ENCODE measurements at places on chromosomes 7 and 10.

- DNase-seq: no peak
Observed at GRCh38 chr10:131983780-131984179, 2.1 kb upstream of the BNIP3 start.

GRCh38 chr7:7554649-7555575 is 11.8 kb upstream of the MIOS start:
- DNase-seq: no peak

GRCh38 chr7:71457846-71458590 is 326.1 kb downstream of the GALNT17 start:
- DNase-seq: no peak

GRCh38 chr7:158988302-158988862 is 132.0 kb downstream of the DYNC2I1 start:
- DNase-seq: no peak

- DNase-seq: no peak
Observed at GRCh38 chr7:151732292-151732691, 144.6 kb downstream of the PRKAG2 start.

DNA sequence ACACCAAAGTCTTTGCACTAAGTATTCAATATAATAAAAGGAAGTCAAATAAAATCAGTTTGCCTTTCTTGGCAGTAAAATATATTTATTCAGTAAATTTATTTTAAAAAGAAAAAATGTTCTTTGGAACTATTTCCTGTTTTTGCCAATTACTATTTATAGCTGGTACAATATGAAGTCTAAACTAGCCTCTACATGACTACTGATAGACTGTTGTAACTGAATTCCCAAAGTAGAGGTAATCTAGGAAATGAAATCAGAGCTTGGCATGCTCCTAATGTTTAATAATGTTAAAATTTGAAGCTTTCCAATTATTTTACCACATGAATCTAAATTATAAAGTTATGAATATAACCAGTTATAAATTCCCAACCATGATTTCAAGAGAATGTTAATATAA is 385.5 kb downstream of the SEMA3D start:
- DNase-seq: no peak

DNA sequence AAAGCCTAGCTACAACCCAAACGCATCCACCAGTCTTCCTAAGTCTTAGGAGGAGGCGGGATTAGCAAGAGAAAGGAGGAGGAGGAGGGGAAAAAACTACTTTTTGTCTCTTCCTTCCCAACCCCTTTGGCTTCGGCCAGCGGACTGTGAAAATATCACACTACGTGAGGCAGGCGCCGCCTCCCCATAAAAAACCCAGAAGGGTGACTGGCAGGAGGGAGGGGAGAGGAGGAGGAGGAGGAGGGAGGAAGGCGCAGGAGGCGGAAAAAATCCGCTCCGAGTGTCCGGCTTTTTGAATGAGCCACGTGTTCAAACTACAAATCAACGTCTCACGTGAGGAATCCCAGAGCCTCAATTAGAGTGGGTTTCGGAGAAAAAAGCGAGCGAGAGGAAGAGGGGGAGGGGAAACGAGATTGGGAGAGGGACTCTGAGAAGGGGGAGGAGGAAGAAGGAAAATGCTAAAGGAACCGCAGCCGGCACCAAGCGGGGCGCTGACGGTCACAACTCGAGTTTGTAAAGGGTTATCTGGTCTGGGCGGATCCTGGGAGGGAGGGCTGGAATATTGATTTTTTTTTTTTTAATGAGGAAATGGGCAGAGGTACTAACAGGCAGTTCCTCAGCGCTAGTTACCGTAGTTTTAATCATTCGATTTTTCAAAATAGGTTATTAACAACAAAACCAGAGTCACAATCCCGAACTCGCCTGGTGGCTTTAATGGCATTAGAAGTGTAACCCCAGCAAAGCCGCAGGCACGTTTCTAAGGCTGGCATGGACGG is at the start of gene IGF2BP3:
Gene IGF2BP3, minus strand, starts transcription at position 162 of the 776 bp plus-strand sequence. CDS start 381 bp downstream, outside the sequence.
- no peak for DNase-seq

- DNase-seq: no peak
Observed at GRCh38 chr10:24893127-24893526, 59.3 kb downstream of the PRTFDC1 start.

- DNase-seq: no peak
Observed at GRCh38 chr7:128204455-128204854, 36.6 kb upstream of the LEP start.

GRCh38 chr10:484925-485661 is 204.4 kb downstream of the DIP2C start:
- no peak for DNase-seq

GRCh38 chr7:33578166-33578565 is 327.2 kb upstream of the BMPER start:
- DNase-seq: no peak

DNA sequence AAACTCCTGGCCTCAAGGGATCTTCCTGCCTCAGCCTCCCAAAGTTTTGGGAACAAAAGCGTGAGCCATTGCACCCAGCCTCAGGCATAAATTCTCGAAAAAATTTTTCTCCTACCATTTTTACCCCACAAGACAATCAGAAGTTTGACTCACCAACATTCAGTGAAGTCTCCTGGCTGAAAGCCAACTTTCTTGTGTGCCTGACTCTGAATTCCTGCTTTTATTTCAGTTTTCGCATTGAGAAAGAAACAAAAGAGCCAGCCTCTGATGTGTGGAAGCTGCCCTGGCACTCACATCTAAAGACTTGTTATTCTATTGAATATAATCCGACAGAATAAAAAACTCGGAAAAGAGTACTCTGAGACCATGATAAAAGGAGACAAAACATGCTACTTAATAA is 402.9 kb downstream of the MAGI2 start:
- DNase-seq: no peak

GRCh38 chr10:49734676-49735075 is 27.4 kb downstream of the OGDHL start:
- no peak for DNase-seq

DNA sequence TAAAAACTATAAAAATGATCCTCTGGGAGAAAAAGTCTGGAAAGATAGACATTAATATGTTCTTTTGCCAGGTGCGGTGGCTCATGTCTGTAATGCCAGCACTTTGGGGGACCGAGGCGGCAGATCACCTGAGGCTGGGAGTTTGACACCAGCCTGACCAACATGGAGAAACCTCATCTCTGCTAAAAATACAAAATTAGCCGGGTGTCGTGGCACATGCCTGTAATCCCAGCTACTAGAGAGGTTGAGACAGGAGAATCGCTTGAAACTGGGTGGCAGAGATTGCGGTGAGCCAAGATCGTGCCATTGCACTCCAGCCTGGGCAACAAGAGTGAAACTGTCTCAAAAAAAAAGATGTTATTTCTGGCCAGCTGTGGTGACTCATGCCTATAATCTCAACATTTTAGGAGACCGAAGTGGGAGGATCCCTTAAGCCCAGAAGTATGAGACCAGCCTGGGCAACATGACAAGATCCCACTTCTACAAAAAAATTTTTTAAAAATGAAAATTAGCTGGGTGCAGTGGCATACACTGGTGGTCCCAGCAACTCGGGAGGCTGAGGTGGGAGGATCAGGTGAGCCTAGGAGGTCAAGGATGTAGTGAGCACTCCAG is 101.9 kb upstream of the LRRN3 start:
- no peak for DNase-seq

DNA sequence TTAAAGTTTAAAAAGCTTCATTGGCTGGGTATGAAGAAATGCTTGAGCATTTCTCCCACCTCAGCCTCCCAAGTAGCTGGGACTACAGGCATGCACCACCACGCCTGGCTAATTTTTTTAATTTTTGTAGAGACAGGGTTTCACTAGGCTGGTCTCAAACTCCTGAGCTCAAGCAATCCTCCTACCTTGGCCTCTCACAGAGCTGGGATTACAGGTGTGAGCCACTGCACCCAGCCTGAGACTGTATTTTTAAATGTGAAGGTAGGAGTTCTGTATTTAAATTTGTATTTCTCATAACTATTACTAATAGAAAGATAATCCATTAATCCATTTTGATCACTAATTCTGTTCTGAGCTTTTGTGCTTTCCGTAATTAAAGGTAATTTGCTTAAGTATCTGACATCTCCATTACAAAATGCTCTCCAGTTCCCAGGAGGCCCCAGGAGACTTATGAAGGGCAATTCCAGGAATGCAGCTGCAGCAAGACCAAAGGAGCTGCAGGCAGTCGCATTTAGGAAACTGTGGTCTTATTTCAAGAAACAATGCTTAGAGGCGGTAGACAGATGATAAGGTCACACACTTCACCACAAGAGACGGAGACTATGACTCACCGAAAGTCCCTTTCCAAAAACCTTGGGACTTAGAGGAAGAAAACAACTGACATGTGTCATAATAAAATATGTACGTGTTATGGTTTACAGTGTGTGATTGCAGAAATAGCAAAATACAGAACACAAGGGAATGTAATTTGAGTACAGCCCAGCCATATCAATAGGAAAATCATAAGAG is 23.3 kb downstream of the YAE1 start:
- no peak for DNase-seq

GRCh38 chr7:1359681-1360485 is 99.4 kb downstream of the MICALL2 start:
- no peak for DNase-seq

DNA sequence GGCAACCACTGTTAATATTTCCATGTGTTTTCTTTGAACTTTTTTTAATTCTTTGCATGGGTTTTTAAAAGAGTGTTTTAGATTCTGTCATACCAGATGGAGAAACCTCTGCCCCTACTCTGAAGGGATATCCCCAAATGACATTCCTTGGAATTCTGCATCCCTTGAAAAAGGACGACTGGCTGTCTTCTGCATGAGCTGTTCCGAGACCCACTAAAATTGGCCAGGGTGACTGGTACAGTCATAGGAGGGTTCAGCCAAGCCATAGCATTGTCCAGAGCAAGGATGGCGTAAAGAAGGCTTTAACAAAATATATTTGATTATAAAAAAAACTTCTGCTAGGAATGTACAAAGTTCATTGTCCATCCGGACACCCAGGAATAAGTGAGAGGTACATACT is 952.9 kb downstream of the NRG3 start:
- no peak for DNase-seq

GRCh38 chr10:98339799-98340198 is 71.8 kb upstream of the LOXL4 start:
- DNase-seq: no peak

- no peak for DNase-seq
Observed at GRCh38 chr7:149783386-149784250, 10.2 kb upstream of the ZNF467 start.

DNA sequence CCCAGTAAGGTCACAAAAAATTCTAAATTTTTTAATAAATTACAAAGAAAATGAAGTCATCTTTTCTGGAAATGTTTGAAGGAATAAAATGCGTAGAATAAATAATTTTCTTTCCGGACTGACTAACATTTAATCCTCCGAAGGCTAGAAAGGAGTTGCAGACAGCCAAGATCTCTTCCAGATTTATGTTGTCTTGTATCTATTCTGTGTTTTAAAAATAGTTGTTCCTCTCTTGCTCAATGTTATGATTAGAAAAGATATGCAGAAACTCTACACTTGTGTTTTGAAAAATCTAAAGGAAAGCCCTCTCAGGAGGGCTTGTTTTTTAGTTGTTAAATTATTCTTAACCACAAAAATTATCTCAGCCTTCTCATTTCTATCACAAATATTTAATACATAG is 70.7 kb downstream of the MACC1 start:
- no peak for DNase-seq

- DNase-seq: no peak
Observed at GRCh38 chr10:133187091-133187905, 27.3 kb downstream of the KNDC1 start.

DNA sequence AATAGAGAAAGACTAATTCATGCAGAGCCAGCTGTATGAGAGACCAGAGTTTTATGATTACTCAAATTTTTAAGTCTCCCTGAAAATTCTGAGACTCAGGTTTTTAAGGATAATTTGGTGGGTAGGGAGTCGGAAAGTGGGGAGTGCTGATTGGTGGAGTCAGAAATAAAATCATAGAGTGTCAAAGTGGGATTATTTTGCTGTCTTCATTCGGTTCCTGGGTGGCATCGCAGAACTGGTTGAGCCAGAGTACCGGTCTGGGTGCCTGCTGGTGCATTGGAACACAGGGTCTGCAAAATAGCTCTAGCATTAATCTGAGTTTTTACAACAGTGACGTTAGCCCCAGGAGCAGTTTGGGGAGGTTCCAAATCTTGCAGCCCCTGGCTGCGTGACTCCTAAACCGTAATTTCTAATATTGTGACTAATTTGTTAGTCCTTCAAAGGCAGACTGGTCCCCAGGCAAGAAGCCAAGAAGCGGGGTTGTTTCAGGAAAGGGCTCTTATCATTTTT is 32.4 kb downstream of the GPRIN2 start:
- DNase-seq: no peak

GRCh38 chr7:87369216-87369615 is 23.8 kb downstream of the CROT start:
- DNase-seq: no peak

DNA sequence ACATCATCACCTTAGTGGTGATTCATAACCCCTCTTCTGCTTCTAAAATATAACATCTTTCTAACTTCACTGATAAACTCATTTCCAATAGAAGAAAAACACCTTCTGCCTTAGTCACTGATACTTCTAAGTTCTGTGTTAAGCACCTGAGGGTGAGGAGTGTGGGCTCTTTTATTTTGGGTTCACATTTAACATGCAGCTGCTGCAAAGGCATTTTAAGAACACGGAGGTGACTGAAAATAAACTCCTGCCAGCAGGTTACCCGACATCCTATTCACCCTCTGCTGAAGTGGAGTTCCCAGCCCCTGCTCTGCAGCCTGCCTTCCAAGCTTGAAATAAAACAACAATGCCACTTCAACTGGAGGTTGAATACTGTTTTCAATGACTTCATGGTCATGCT is 202.9 kb upstream of the PLXNA4 start:
- DNase-seq: no peak

DNA sequence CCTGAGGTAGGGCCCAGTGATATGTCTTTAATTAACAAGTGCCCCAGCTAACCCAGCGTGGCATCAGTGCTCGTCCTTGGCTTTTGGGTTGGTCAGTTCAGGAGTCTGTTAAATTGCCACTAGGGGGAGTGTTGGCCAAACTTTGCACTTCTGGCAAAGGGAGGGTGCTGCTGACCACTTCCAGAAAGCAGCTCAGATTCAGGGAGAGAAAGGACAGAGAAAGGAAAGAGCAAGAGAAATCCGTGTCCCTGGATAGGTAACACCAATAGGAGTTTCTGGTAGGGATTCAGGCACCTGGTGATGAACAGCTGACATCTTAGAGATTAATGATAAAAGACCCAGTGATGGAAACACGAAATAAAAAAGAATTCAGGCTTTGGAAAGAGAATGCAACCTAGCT is 243.1 kb upstream of the AOAH start:
- DNase-seq: no peak

DNA sequence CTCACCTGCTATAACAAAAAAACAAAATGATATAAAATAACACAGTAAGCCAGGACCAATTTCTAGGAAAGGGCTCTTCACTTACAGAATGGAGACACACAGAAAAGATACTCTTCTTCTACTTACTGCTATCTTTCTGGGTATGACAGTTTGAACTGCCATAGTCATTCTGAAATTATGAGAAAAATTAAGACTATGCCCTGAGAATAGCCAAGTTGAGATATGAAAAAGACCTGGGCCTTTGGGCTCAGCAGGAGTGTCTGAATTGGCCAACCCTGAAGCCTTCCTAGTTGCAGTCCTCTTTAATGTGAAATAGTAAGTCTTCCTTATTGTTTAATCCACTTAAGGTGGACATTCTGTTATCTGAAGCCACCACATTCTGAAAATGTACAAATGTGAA is 519.5 kb downstream of the GRID1 start:
- no peak for DNase-seq

All from cortex of kidney (tissue), 1 donor.